Cortex of kidney (tissue), 1 donor: ENCODE measurements at places on chromosomes 4 and X.

- no peak for DNase-seq
These were observed 923.2 kb downstream of the SH3BGRL start for GRCh38 chrX:82125103-82125502.

- no peak for DNase-seq
These were observed 779.0 kb downstream of the CCSER1 start for GRCh38 chr4:90906239-90906638.

DNA sequence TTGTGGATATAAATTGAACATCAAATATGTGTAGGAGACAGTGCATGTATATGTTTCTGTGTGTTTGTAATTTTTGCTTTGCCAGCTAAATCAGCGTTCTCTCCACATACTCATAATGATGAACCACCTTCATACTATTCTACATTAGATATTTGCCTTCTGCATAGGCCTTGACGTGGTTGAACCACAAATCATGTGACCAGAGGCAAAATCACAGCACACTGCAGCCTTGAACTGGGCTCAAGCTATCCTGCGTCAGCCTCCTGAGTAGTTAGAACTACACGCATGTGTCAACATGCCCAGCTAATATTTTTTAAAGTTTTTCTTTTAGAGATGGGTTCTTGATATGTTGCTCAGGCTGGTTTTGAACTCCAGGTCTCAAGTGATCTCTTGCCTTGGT, 9.5 kb downstream of the UBQLN2 start:
- no peak for DNase-seq

DNA sequence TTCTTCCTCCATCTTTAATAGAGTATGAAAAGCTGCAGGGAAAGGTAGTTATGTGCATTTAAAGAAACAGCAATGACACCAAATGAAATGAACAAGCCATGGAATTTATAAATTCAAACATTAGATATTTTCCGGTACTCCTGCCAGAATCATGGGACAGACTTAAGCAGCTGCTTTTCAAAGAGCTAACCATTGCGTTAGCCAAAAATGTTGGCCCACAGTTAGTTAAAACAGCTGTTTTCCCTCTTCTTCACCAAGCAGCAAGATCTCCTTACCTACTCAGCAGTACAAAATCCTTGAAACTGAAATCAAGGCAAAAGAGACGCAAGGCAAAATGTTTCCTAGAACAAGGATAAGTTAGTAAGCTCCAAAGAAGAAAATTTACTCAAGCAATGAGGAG, 64.0 kb downstream of the MANBA start:
- DNase-seq: no peak

GRCh38 chr4:28702571-28702970, 1841.9 kb downstream of the STIM2 start:
- no peak for DNase-seq

- DNase-seq: no peak
These were observed 105.9 kb downstream of the CPZ start for GRCh38 chr4:8698341-8699062.

DNA sequence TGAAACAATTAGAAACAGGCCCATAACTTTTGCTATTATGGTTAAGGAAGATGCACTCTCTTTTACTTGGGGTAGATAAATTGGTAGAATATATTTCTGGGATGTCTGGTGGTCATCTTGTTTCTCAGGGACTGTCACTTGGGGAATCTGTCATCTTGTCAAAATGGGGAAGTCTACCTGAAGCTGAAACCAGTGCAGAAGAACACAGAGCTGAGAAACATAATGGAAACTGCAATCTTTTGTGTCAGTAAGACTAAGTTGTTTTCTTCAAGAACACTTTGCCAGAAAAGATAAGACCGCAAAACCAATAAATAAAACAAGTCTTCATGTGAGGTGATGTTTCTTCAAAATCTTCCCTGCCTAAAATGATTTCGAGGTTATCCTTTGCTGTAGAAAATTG, 92.0 kb downstream of the NAA11 start:
- DNase-seq: no peak

GRCh38 chrX:49934729-49935128, 12.3 kb downstream of the CLCN5 start:
- no peak for DNase-seq

DNA sequence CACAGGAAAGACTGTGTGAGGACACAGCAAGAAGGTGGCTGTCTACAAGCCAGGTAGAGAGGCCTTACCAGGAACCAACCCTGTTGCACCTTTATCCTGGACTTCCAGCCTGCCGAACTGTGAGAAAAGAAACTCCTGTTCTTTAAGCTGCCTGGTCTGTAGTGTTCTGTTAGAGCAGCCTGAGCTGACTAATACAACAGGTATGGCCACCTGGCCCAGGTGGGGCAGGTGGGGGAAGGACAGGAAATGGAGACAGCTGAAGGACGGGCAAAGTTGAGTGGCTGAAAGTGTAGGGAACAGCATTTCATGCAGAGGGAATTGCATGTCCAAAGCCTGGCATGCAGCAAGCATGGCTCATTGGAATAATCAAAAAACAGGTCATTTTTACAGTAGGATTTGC, 35.1 kb downstream of the CYTL1 start:
- no peak for DNase-seq

DNA sequence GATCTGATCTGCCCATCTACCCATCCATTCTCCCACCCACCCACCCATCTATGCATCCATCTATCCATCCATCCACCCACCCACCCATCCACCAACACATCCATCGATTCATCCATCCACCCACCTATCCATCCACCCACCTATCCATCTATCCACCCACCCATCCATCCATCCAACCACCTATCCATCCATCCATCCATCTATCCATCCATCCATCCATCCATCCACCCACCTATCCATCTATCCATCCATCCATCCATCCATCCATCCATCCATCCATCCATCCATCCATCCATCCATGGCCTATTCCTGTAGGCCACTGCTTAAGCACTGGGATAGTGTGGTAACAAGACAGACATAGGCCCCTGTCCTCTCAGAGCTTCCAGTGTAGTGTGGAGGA, 69.8 kb downstream of the SORCS2 start:
- no peak for DNase-seq

DNA sequence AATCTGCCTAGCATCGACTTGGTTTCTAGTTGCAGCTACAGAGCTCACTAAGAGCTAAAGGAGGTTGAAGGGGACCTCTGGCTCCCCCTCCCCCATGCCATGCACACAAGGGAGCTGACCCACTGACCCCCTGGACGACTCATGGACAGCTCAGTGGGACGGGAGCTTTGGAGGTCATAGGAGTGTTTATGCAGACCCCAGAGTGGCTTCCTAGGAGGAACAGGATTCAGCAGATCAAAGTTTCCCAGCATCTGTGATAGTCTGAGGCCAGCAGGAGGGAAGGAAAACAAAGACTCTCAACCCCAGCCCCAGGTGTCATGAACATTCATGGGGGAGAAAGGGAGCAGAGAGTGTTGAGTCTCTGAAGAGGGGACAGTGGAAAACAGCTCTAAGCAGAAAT, 104.4 kb downstream of the ARSF start:
- DNase-seq: no peak
